SK-MEL-5 (cell line): ENCODE measurements at places on chromosomes 12 and 14. TPM values are rescaled to one million over a fixed set of nuclear protein-coding genes. Genes with fewer than 3 reads are reported as not detected.
A peak's percentile ranks its signal among the peaks of the same experiment; 100 is the strongest.

- no peak for DNase-seq
Observed at GRCh38 chr12:31849090-31849687, 110.0 kb upstream of the RESF1 start.

- no peak for DNase-seq
Observed at GRCh38 chr14:36340276-36340890, 19.9 kb upstream of the MBIP start.

GRCh38 chr14:68820999-68821683, 28.3 kb upstream of the ZFP36L1 start:
- no peak for DNase-seq

- no peak for DNase-seq
Observed at GRCh38 chr12:1592444-1593173, 1.8 kb downstream of the FBXL14 start.

DNA sequence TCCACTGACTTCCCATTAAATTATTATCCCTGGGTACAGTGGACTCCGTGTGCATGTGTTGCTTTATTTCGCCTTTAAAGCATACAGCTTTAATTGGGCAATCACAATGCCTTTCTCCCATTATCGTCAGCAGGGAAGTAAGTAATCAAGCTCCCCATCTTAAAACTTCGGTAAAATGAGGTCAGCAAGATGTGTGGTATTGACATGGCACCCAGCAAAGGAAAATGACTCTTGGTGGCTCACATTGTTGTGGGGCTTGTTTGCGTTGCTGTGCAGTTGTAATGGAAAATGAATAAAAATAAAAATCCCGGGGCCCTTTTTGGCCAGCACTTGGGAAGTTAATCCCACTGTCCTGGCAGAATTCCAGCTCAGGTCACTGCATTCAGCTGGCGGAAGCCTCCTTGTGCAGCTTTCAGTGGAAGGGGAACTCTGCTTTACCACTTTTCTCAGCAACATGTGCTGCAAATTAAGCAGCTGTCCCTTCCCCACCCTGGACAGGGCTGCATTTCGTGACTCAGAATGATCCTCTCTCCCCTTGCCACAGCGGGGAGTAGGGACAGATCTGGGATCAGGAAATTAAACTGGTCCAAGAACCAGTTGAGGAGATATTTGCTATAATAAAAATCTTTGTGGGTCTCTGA, 13.9 kb upstream of the ATP2A2 start:
- DNase-seq: no peak

GRCh38 chr12:278046-278445, 15.4 kb upstream of the SLC6A13 start:
- DNase-seq: no peak

DNA sequence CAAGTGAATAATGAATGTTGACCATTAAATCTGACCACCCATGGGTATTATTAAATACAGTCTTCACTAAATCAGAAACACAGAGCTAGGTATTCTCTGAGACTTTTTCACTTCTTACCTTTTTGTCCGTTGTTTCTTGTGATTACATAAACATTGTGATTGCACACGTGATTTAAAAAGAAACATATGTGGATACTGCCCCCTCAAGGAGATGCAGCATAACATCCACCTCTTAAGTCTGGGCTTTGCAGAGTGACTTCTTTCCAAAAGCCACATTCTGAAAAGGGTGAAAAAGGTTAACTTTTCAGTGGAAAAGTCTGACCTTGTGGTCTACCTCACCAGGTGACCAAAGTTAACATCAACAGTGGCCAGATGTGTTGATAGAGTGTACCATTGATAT, 185.5 kb upstream of the FAR2 start:
- peak; percentile 68 for DNase-seq

Gene TAS2R30
- total RNA-seq: 0.74 and 0.75 TPM in 2 replicates

Gene SYT1
- 0.72 TPM in 1 of 2 replicates, not detected in the other for total RNA-seq

Gene PLEKHH1
- 143 and 156 TPM in 2 replicates for total RNA-seq

Gene ACOT6
- 0.18 TPM in 1 of 2 replicates, not detected in the other for total RNA-seq
